ENCODE measurements at places on chromosomes 4 and X.

DNA sequence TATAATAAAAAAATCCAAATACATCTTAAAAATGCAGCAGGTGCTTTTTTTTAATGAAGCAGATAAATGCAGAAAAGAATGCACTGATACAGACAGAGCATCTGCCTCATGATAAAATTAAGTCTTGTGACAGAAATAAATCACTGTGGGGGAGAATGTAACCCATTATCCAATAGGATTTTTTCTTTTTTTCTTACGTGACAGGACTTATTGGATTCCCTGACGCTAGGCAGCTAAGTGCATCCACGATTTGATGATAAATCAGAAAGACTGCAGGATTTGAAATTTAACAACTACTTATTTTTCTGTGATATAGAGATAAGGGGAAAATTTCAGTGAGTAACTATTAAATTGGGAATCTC, 110.6 kb upstream of the PPARGC1A start:
- DNase-seq, result no peak

DNA sequence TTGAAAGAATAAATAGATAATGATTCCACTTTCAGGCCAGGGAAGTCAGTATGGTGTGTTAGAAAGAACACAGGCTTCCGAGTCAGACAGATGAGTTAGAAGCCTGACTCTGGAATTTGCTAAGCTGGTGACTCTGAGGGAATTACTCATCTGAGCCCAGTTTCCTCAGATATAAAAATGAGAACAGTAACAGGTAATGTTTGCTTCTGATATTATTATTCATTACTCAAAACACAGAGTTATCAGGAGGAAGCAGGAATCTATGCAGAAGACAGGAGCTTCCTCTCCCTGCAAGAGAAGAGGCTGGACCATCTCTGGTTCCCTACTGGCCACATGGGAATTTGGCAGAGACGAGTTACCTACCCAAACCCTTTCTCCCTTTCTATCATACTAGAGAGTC, 163.1 kb downstream of the EVC2 start:
- no peak for DNase-seq

GRCh38 chr4:80156410-80156809, 40.9 kb upstream of the PRDM8 start:
- no peak for DNase-seq

DNA sequence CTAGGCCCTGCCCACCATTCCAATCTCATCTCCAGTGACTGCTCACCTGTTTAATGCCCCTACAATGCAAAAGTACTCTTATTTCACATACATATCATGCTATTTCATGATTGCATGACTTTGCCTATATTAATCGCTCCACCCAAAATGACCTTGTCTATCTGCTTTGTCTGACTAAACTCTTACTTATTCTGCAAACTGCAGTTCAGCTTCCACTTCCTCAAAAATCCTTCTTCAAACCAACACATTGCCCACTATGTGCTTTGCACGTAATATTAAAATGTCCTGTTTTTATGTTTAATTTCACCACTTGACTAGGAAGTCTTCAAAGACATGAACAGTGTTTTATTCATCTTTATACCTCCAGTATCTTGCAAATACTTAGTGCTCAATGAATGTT, 229.6 kb downstream of the OPHN1 start:
- DNase-seq, result no peak

GRCh38 chr4:101104312-101105052, 242.8 kb downstream of the PPP3CA start:
- DNase-seq, result no peak

- no peak for DNase-seq
Measured at GRCh38 chr4:108141213-108141950, 27.4 kb downstream of the LEF1 start.

- no peak for DNase-seq
Measured at GRCh38 chrX:136635235-136635634, 12.7 kb upstream of the CD40LG start.

DNA sequence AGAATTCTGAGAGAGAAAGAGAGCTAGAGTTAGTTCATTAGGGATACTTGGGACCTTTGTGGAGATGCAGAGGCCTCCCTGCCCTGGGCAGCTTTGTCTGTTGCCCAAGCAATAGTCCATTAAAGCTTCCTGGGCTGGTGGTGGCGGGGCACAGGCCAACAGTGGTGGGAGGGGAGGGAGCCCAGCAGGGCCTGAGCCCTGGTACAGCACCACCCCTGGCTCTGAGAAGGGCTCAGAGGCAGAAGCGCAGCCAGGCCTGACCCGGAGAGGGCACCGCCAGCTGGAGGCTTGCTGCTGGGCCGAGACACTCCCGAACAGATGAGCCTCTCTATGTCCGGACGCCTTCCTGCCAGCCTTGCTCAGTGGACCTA, 65.3 kb downstream of the EFNB1 start:
- DNase-seq, result no peak

DNA sequence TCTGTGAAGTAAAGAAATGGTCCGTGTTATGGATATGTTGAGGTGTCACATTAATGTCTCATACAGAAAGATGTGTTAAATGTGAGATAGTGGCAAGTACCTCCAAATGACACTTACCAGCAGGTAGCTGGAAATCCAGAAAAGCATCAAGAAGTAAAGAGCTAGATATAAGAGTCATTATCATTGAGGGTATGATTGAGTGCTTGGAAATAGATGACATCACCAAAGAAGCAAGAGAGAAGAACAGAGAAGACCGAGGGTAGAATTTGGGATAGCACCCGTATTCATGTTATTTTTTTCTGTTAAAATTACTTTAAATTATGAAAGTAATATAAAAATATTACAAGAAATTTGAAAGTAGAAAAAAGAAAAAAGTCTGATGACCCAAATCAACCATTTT, 15.7 kb upstream of the EDA start:
- no peak for DNase-seq

DNA sequence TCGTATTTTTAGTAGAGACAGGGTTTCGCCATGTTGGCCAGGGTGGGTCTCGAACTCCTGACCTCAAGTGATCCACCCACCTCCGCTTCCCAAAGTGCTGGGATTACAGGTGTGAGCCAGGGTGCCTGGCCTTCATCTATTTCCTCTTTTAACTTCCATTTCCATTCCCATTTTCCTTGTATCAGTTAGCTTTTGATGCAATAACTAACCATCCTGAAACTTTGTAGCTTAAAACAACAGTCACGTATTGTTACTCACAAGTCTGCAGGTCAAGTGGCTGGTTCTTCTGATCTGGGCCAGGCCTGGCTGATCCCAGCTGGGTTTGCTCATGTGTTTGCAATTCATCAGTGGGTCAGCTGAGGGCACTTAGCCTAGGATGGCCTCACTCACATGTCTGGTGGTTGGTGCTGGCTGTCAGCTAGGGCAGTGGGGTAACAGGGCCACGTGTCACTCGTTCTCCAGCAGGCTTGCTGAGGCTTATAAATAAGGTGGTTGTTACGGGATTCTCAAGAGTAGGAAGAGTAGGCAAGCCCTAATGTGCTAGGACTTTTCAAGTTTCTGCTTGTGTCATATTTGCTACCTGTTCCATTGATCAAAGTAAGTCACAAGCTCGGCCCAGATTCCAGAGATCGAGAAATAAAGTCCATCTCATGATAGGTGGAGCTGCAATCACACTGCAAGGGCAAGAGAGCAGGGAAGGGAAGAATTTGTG, 88.2 kb downstream of the SOWAHB start:
- no peak for DNase-seq

DNA sequence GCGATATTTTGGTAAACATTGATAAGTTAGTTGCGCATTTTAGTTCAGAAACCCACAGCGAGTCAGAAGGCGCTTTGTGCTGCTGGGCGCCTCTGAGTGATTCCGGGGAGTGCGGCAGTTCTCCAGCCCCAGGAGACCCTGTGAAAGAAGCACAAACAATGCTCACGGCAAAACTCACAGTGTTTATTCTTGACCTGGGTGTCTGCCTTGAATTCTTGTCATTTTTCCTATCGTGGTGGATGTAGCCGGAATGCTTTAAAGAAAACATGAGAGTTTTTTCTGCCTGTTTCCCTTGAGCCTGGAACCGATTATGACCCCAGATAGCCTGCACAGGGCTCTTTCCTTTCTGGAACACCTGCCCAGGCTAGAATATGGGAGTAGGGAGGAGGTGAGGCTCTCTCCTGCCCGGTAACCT, 6.7 kb downstream of the TBL1X start:
- no peak for DNase-seq

- no peak for DNase-seq
Measured at GRCh38 chr4:110611968-110612447, 10.9 kb downstream of the PITX2 start.

Data from caudate nucleus (tissue), 63 donors.